ENCODE measurements at places on chromosomes 3 and 15.

- DNase-seq, result no peak
Measured at GRCh38 chr15:101256757-101257156, 4.9 kb upstream of the CHSY1 start.

- no peak for DNase-seq
Measured at GRCh38 chr3:161219495-161219894, 1.6 kb upstream of the NMD3 start.

DNA sequence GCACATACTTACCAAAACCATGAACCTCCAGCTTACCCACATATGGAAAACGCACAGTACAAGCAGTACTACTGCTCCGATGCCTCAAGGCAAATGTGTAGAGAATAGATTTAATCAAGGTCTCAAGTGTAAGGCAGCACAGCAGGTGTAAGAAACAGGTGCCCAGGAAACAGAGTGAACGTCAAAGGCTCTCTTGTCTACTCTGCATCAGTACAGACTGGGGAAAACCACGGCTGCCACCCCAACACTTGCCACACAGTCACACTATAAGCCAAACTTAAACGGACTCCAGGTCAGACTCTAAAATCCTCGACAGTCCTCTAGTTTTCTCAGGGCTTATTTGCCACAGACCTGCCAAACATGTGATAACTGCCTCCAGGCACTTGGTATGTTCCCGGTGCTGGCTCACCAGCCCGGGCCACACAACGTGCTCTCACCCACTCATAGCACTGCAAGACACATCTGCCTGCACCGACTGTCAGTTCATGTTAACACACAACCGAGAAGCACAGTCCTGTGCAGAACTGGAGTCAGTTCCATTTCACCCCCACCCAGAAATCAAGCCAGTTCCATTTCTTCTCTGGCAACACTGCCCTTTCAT, 30.6 kb downstream of the ABCC5 start:
- no peak for DNase-seq

GRCh38 chr3:134650431-134651346, at the start of gene KY:
TSS of gene KY (minus strand) at chr3:134651022. CDS start at chr3:134650960, 62 bp downstream.
- no peak for DNase-seq

DNA sequence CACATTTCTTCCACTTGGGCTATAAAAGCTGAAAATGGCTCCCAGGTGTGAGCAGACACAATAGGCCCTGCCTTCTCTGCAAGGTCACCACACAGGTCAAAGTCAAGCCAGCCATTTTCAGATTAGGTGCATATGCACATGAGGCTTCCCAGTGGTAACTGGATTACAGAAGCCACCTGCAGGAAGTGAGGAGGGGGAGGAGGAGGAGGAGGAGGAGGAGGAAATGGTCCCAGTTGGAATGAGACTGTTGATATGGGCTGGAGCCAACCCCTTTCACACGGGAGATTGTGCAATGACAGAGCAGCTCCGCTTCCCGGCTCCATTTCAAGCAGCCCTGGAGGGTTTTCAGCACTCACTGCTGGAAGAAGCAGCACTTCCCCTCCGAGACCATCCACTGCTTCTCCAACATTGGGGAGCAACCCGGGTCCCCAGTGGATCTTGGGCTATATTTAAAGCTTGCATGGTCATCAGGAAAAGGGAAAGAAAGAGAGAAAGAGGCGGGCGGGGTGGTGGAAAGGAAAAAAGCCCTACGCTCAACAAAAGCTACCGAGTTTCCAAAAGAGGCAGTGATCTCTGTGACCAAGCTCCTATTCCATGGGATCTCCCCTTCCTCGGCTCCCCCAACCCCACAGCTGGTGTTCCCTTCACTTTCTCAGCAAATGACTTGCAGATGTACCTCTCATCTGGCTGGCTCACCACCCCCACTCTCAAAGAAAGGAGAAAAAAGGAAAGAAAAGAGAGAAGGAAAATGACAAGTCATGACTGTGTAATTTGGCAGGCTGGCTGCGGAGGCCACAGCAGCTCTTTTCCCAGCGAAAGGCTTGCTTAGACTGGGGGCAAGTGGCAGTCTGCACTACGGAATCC, 58.3 kb downstream of the LRIG1 start:
- DNase-seq, result peak; percentile 82

GRCh38 chr3:171390051-171390941, 69.9 kb downstream of the TNIK start:
- no peak for DNase-seq

GRCh38 chr3:144754076-144754783, 782.6 kb downstream of the DIPK2A start:
- no peak for DNase-seq

DNA sequence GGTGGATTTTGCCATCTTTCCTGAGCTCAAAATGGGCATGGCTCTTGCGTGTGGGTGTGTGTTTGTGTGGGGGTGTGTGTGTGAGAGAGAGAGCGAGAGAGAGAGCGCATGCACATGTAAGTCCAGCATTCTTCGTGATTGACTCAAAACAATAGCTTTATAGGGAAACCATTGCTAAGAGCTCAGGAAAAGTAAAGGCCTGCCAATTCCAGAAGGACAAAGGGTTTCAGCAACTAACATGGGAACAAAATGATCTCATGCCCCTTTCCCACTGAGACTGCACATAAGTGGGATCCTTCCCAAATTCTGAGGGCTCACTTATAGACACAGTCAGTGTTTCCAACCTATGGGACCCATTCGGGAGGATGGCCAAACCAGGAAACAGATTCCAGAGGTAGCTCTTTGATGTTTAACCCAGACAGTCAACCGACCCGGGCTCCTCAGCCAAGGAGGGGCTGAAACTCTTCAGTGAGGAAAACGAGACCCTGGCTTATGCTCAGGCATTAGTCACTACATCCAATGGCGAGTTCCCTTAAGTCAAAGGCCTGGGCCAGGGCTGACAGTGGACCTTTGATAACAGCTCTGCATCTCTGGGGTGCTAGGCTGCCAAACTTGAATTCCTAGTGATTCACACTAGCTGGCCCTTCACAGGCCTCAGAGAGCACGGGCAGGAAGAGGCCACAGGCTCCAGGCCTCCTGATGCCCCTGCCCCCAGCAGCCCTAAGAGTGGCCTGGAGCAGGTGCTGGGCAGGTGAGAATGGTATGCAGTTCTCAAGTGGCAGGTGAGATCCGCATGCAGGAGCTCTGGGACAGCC, 305.0 kb upstream of the C2CD4B start:
- no peak for DNase-seq

GRCh38 chr15:85324202-85324601, 56.2 kb upstream of the AKAP13 start:
- DNase-seq, result no peak

DNA sequence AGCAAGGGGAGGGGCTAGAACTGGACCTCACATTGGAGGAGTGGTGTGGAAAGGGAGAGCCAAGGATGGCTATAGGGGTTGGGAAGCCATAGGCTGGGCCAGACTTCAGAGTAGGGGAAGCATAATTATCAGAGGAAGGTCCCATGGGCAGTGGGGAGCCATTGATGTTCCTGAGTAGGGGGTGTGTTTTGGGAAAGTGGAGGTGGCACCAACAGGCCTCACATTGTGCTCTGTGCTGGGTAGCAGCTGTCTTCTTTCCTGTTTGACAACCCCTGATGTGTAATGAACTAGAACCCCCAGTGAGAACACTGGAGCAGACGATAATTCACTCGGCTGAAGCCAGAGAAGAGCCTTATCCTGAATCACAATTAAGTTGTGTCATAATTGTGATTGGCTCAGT, 41.2 kb downstream of the SLC6A11 start:
- DNase-seq, result no peak

- DNase-seq, result no peak
Measured at GRCh38 chr3:196518966-196519717, 4.0 kb upstream of the SMCO1 start.

DNA sequence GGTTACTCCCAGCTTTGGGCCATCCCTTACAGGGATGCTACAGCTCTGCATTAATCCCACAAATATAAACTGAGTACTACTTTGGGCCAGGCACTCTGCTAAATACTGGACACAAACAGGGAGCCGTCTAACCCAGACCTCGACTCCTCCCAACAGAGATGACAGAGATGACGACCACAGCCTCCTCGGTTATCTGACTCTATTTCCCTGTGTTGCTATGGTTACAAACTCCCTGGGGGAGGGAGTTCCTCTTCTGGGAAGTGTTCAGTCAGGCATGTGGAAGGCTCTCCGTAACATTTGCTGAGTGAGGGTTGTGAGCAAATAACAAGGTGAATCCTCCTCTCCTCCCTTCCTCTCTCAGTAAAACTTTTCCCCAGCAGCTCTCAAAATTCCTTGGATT, 6.7 kb upstream of the CMTM7 start:
- no peak for DNase-seq

- DNase-seq, result no peak
Measured at GRCh38 chr3:30311781-30312180, 294.6 kb upstream of the TGFBR2 start.

Data from left forelimb (tissue), 1 donor.